Right atrium auricular region (tissue), 2 donors: ENCODE measurements at places on chromosomes 2 and 18.

DNA sequence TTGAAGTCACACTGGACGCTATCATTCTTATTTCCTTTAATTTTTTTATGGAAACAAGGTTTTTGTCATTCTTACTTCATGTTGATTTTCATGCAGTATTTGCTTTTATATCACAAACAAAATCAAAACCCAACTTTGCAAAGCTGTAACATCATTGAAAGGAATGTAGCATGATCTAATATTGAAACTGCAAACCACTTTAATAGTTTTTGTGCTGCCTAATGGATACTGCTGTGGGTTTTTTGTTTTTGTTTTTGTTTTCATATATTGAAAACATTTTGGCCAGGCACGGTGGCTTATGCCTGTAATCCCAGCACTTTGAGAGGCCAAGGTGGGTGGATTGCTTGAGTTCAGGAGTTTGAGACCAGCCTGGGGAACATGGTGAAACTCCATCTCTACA, 81.6 kb downstream of the MAP2 start:
- H3K4me1 ChIP-seq = no peaks in the 10 kb centered on the region
- H3K36me3 ChIP-seq = no peaks in the 10 kb centered on the region
- no peak for DNase-seq

- peak overlapping the region; percentile 56 for H3K27ac ChIP-seq
- no peaks in the 10 kb centered on the region for H3K36me3 ChIP-seq
- peak; percentile 83 for DNase-seq
- no peak overlapping the region for H3K4me3 ChIP-seq
Observed at GRCh38 chr2:145007093-145007959, 487.4 kb upstream of the ZEB2 start.

DNA sequence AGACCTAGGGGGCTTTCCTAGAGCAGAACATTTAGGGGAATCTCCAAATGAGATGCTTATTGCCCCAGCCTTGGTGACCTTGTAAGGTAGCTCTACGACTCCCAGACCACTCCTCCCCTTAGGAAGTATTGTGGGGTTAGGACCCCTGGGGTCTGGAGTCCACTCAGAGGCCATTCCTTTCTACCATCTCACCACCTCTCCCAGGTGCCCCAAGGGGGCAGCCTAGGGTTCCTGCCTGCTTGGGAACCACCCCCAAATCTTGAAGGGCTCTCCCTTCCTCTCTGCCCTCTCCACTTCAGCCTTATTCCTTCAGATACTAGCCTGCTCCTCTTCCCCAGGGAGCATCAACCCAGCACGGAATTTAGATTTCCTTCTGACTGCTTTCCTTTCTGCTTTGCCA, 17.5 kb upstream of the EXOC6B start:
- H3K4me1 ChIP-seq = no peaks in the 10 kb centered on the region
- H3K36me3 ChIP-seq = no peaks in the 10 kb centered on the region
- no peaks in the 10 kb centered on the region for H3K27me3 ChIP-seq
- no peak overlapping the region for H3K27ac ChIP-seq

DNA sequence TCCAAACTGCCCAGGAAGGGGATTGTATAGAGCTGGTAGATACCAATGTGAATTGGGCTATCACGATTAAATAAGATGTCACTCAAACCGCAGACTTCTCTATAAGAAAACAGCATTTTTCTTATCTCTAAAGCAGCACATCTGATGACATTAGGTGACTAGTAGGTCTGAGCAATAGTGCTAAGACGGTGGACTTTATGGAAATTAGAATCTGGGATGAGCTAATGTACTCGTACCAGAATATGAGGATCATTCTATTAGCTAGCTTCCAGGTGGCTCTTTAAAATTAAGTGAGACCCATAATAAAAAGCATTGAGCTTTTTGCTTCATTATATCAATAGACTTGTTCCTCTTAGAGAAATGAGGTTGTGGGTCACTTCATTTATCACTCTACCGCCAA, 130.0 kb upstream of the MC4R start:
- no peaks in the 10 kb centered on the region for H3K27me3 ChIP-seq
- no peaks in the 10 kb centered on the region for H3K36me3 ChIP-seq
- H3K4me3 ChIP-seq = no peak overlapping the region
- no peak for DNase-seq
- H3K27ac ChIP-seq = no peak overlapping the region
- H3K4me1 ChIP-seq = no peaks in the 10 kb centered on the region

- no peak overlapping the region for H3K4me3 ChIP-seq
- H3K27ac ChIP-seq = no peak overlapping the region
- H3K36me3 ChIP-seq = no peaks in the 10 kb centered on the region
- no peaks in the 10 kb centered on the region for H3K27me3 ChIP-seq
- no peaks in the 10 kb centered on the region for H3K4me1 ChIP-seq
Observed at GRCh38 chr2:182447863-182448262, 21.0 kb upstream of the PDE1A start.

DNA sequence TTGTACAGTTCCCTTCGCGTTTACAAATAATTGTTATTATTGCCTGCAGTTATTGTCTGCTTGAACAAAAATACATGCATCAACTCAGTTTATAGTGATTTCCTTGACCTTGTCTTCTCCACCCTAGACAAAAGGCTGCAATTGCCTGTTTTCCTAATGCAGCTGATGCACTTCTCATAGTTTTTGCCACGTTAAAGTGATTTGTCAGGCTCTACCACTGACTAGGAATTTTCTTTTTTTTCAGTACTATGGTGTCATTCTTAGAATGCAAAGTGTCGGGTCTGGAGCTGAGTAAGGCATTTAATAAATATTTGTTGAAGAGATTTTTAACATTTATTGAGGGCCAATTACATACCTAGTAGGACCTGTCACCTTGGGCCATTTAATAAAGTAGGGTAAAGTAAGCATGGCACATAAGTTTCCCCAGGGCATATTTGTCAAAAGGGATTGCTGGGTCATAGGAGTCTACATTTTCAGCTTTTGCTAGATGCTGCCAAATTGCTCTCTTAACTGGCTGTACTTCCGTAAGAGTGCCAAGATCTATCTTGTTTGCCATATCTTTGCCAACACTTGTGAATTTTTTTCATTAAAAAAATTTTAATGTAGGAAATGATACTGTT, 24.1 kb downstream of the ACSL3 start:
- H3K36me3 ChIP-seq = no peaks in the 10 kb centered on the region
- DNase-seq = no peak
- H3K27ac ChIP-seq = no peak overlapping the region
- H3K27me3 ChIP-seq = no peaks in the 10 kb centered on the region
- peaks cover 39% of the 10 kb centered on the region for H3K4me1 ChIP-seq
- H3K4me3 ChIP-seq = no peak overlapping the region

DNA sequence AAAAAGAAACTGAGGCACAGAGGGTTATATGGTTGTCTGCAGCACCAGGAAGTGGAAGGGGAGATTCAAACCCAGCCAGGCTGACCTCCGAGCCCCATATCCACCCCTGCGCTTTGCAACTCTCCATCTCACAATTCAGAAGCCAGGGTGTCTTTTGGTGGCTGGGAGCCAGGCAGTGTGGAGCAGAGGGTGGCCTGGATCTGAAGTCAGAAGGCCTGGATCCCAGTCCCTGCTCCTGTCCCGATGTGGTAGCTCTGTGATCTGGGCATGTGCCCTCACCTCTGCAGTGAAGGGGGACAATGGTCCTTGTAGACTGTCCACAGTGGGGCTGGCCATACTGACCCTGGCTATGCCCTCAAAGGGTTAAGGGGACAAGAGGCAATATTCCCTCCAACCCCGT, 57.0 kb downstream of the CIB4 start:
- H3K27me3 ChIP-seq = no peaks in the 10 kb centered on the region
- no peak overlapping the region for H3K27ac ChIP-seq
- no peak for DNase-seq
- H3K36me3 ChIP-seq = no peaks in the 10 kb centered on the region
- H3K4me1 ChIP-seq = no peaks in the 10 kb centered on the region

DNA sequence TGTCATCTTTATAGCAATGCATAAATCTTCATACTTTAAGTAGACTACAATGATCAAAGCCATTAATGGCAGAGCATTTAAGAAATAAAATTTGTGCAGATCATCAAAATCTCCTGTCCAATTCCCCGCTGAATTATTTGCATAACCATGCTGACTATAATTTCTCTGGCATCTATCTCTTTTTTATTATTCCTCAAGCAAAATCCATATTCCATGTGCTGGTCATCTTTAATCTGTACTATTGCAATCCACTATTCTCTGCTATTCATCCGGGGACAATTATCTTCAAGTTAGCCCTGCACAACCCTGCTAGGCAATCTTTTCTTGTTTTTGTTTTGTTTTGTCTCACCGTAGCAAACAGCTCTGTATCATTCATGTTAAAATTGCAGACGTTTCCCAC, 1469.6 kb upstream of the NXPH2 start:
- no peak overlapping the region for H3K27ac ChIP-seq
- H3K4me1 ChIP-seq = no peaks in the 10 kb centered on the region
- no peak overlapping the region for H3K4me3 ChIP-seq
- no peaks in the 10 kb centered on the region for H3K27me3 ChIP-seq
- H3K36me3 ChIP-seq = no peaks in the 10 kb centered on the region

GRCh38 chr18:9803698-9804516, 81.9 kb upstream of the TXNDC2 start:
- H3K4me1 ChIP-seq = peaks cover 39% of the 10 kb centered on the region
- peak overlapping the region; percentile 75 for H3K27ac ChIP-seq
- H3K4me3 ChIP-seq = no peak overlapping the region

GRCh38 chr2:219531639-219532377, 11.8 kb downstream of the CHPF start:
- no peaks in the 10 kb centered on the region for H3K36me3 ChIP-seq
- DNase-seq = no peak
